ENCODE measurements at places on chromosomes 2 and 18.

GRCh38 chr2:134683561-134684112 is 35.2 kb downstream of the TMEM163 start:
- no peak for DNase-seq

GRCh38 chr2:122203523-122203922 is 448.1 kb downstream of the TSN start:
- DNase-seq = peak; percentile 81

DNA sequence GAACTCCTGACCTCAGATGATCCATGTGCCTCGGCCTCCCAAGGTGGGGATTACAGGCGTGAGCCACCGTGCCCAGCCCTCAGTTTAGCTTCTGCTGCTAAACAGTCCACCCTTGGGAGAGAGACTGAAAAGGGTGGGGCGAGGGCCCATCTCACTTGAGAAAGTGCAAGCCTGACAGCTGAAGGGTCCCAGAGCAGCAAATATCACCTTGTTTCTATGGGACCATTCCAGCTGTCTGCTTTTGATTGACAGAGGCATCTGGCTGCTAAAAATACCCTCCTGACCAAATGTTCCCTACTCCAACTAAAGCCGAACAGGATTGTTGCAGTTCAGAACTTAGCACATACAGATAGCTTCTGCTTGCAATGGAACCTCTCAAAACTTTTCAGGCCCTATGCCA is 436 bp upstream of the SMYD1 start:
- DNase-seq = no peak

GRCh38 chr2:129975016-129975774 is 4.3 kb upstream of the RAB6C start:
- no peak for DNase-seq

GRCh38 chr2:46656640-46657039 is 177.3 kb downstream of the TMEM247 start:
- no peak for DNase-seq

GRCh38 chr18:23453680-23454058 is 582 bp downstream of the RIOK3 start:
- no peak for DNase-seq

- DNase-seq = no peak
These were observed 255.8 kb downstream of the PDE11A start for GRCh38 chr2:177816766-177817165.

DNA sequence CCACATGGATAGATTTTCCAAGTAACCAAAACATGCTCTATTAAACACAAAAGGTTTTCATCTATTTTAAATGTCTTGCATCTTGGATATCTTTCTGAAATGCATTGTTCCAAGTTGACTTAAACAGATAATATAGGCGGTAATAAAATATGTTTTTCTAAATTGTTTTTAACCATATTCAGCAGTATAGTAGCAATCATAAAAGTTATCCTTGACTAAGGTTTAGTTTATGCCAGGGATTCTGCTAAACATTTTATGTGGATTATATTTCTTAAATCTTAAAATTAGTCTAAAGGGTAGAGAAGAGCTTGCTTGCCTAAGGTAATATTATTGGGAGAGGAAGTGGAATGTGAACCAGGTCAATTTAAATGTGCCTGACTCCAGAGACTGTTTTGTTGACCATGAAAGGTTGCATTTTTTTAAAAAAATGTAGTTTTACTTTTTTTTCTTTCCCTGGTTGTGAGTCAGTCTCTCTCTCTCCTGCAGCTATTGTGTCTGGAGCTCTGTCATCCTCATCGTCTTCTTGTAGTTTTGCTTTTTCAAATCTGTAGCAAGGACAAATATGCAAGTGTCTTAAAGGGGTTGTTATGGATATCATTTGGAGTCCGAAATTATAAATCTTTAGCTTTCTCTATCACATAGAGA is 309.1 kb upstream of the COL3A1 start:
- DNase-seq = peak; percentile 25

DNA sequence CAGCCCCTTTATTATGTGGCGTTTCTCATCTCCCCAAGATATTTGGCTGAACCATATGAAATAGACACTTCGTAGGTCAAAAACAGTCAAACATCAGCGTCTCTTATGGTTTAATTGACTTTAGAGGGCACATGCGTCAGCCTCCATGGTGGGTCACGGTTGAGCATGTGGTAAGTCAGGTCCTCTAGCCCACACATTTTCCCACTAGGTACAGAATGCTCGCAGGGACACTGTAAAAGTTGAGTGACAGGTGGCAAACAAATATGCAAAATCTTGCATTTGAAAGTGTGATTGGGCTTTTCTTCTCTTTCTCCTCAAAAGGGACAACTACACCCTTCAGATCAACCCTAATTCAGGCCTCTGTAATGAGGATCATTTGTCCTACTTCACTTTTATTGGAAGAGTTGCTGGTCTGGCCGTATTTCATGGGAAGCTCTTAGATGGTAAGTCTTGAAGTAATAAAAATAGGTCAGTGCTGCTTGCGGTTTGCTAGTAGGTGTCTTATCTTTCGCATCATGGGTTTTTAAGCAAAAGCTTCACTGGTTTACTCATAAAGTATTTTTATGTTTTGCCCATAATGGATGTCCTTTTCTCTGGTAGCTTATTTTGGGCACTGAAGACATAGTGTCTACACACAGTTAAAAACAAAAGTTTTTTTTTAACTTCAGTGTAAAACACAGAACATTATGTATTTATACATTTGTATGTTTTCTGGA is 261.3 kb downstream of the ALPK2 start:
- DNase-seq = no peak

DNA sequence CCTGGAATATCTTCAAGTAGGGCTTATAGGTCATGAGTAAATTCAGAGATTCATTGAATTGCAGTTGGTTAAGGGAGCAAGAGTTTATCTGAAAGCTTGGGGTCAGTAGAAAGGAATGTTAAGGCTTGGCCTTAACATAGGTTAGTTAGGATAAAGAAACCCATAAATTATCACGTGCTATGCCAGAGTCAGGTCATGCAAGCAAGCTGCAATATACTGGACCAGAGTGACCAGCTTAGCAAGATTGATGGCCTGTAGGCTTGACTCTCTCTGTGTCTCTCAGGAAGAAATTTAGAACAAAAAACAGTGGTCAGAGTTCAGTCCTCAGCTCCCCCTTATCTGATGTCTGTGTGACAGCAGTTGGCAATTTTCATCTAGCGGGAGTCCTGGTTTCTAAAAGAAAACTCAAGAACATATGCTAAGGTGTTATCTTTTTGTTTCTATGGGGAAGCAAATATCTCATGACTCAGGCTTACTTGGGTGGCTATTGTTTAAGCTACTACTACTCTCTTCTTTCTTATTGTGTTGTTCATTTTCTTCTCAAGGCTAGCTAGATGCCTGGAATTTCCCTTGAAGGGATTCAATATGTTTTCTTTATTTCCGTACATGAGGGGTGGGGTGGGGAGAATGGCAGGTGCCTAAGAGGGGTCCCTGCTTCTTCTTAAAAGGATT is 28.7 kb upstream of the MARCO start:
- DNase-seq = no peak

DNA sequence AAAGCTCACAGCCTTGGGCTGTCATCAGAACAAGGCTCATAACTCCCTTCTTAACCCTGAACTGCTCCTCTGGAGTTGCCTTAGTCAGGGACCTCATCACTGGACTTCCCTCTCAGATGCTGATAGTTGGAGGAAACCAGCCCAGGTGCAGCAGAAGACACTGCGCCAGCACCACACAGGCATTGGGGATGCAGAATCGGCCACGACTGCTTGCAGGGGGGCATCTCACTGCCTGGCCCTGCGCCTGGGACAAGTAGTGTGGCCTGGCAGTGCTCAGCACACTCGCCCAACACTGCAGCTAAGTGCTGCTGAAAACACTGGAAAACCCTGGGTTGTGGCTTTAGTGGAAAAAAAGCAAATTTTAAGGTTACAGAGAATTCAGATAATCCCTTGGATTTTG is 68.7 kb downstream of the NCK2 start:
- DNase-seq = no peak

DNA sequence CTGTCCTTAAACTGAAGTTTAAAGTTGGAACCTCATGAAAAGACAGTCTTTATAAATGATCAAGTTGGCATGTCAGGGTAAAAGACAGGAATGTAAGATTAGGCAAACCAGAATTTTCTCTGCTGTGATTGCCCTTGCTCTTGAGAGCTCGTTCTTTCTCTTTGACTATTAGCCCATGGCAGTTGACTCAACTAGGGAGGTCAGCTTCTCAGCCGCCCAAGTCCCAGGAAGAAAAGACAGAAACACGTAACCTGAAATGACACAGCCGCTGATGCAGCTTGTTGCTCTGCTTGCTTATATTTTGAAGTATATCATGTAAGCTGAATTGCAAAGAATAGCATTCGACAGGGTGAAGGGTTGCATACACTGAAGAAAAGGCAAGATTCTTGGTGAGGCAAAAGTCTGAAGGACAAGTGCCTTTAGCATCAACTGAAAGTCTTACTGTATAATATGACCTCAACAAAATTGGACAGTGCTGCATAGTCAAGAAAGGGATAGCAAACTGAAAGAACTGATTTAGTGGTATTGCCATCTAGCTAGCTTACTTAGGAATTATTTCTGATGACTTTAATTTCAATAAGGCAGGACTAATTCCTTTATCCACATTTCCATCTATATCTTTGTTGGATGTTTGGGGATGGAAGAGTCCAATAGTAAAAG is 54.7 kb downstream of the ARHGAP15 start:
- no peak for DNase-seq

GRCh38 chr2:8253781-8254180 is 428.1 kb upstream of the ID2 start:
- DNase-seq = no peak

DNA sequence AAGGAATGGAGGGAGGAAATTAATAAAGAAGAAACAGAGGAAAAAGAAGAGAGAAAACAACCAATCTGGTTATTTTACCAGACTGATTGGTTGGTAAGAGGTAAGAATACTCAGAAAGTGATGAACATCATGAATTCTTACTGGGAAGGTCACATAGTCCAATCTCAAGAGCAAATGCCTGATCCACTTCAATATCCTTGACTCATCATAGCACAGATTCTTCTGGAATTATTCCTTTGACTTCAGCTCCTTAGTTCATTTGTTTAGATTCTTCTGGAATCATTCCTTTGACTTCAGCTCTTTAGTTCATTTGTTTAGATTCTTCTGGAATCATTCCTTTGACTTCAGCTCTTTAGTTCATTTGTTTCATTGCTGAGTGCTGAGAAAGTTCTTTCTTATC is 2030.6 kb upstream of the CELF4 start:
- no peak for DNase-seq

- DNase-seq = no peak
These were observed 621.7 kb upstream of the ACVR2A start for GRCh38 chr2:147223119-147223518.

DNA sequence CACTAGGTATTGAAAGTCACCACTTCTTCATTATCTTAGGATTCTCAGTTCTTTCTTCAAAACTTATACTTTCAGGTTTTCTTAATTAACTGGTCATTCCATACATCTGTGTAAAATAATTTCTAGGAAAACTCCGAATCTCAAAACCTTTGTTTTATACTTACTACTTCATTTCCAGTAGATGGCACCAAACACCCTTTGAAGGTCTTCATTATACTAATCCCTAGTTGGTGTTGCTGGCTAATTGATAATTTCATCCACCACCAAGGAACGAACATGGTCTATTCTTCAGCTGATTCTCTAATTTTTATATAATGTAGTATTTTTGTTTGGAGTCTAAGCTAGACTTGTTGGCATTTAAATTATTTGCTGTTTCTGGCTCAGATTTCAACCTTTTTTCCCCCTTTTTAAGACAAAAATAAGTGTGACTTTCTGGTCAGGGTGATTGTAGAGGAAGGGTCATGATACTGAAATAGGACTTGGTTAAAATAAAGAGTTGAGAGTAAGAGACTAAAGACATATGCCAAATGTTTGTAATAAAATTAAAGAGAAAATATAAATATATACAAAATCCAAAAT is 2.8 kb upstream of the MXD1 start:
- peak; percentile 32 for DNase-seq

GRCh38 chr2:120463527-120463926 is 117.6 kb downstream of the INHBB start:
- no peak for DNase-seq

GRCh38 chr18:57444301-57444759 is 9.2 kb downstream of the ONECUT2 start:
- DNase-seq = no peak

GRCh38 chr18:58288921-58289797 is 245.1 kb downstream of the NEDD4L start:
- peak; percentile 25 for DNase-seq

GRCh38 chr2:216765761-216766262 is 70.5 kb upstream of the IGFBP5 start:
- DNase-seq = peak; percentile 38

Measured in urothelium cell line (cell line).